T-helper 17 cell (primary cell): ENCODE measurements at places on chromosomes 11 and 22. TPM values are rescaled to one million over a fixed set of nuclear protein-coding genes. Genes with fewer than 3 reads are reported as not detected.
A peak's percentile ranks its signal among the peaks of the same experiment; 100 is the strongest.

DNA sequence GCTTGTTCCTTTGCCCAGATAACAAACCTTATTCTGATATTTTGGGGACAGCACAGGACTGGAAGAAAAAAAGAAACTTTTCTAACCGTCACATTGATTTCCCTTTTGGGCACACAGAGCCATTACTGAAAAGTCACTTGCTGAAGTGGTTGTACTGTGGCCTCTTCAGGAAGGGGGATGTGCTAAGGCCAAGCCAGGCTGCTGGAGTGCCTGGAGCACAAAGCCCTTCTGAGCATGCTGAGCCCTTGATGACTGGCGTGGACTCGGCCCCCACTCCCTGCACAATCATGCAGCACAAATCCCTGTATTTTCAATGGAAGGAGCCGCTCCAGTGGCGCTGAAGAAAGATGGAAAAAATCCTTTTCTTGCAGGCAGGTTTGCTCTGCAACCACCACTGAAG is 164.2 kb downstream of the NTM start:
- peaks cover 2% of the 10 kb centered on the region for H3K4me1 ChIP-seq
- peaks cover 5% of the 10 kb centered on the region for H3K27me3 ChIP-seq
- no peak overlapping the region for H3K27ac ChIP-seq
- no peak overlapping the region for H3K4me3 ChIP-seq

GRCh38 chr11:43278193-43278956 is 33.4 kb upstream of the API5 start:
- DNase-seq, result no peak
- H3K27ac ChIP-seq, result no peak overlapping the region
- H3K27me3 ChIP-seq, result peaks cover 27% of the 10 kb centered on the region
- H3K4me3 ChIP-seq, result no peak overlapping the region

- H3K27me3 ChIP-seq, result no peaks in the 10 kb centered on the region
- no peak for DNase-seq
- H3K4me3 ChIP-seq, result no peak overlapping the region
- peaks cover 14% of the 10 kb centered on the region for H3K4me1 ChIP-seq
- H3K27ac ChIP-seq, result no peak overlapping the region
These were observed 161.5 kb upstream of the MTMR2 start for GRCh38 chr11:96085319-96085930.

Gene RPS19BP1
- total RNA-seq, result 42.6 TPM

DNA sequence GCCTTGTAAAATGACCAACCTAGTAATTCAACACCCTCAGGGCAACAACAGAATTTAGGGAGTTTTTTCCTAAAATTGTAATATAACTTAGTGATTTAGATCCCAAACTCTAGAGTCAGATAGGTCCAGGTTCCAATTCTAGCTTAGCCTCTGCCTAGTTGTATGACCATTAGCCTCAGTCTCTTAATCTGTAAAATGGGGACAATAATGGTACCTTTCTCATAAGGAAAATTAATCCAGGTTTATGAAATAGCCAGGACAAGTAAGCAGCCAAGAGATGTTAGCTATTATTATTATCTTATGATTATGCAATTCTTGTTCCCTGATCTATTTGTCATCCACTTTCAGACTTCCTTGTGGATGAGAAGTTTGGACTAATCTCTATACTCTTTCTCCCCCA is 4.1 kb downstream of the TFIP11 start:
- no peaks in the 10 kb centered on the region for H3K27me3 ChIP-seq
- H3K4me1 ChIP-seq, result peaks cover 31% of the 10 kb centered on the region
- no peak for DNase-seq
- no peak overlapping the region for H3K4me3 ChIP-seq
- peaks cover 16% of the 10 kb centered on the region for H3K36me3 ChIP-seq

DNA sequence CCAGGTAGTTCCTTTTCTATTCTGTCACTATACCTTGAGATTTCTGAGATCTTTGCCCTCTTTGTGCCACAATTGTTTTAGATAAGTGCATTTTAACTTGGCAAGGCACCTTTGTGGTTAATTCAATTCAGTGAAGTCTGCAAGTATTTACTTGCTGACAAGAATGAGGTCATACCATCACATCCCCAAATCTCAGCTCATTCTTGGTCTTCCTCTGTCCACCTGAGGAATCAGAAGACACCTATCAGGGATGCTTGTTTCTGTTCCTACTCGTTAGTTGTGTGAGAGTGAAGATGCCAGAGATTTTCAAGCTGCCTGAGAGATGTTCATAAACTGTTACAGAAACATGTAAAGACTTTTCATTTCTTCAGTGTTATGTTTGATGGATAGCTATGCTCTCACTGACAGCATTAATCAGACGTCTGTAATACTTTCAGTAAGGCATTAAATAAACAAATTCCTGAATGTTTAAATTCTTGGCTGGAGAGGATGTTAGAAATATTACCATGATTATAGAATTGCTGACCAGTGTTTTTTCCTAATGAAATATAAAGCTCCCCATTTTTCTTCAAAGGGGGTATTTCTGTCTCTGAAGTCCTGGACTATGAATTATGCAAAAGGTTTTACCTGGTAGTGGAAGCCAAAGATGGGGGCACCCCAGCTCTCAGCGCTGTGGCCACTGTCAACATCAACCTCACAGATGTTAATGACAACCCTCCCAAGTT is 135.0 kb upstream of the MTNR1B start:
- no peak overlapping the region for H3K27ac ChIP-seq
- peaks cover 16% of the 10 kb centered on the region for H3K27me3 ChIP-seq
- H3K4me1 ChIP-seq, result peaks cover 3% of the 10 kb centered on the region
- no peak overlapping the region for H3K4me3 ChIP-seq
- no peaks in the 10 kb centered on the region for H3K36me3 ChIP-seq
- no peak for DNase-seq

Gene AP1B1
- total RNA-seq, result 41.2 TPM

- no peaks in the 10 kb centered on the region for H3K36me3 ChIP-seq
- no peaks in the 10 kb centered on the region for H3K4me1 ChIP-seq
These were observed 3.0 kb downstream of the SLC22A6 start for GRCh38 chr11:62981743-62982142.

DNA sequence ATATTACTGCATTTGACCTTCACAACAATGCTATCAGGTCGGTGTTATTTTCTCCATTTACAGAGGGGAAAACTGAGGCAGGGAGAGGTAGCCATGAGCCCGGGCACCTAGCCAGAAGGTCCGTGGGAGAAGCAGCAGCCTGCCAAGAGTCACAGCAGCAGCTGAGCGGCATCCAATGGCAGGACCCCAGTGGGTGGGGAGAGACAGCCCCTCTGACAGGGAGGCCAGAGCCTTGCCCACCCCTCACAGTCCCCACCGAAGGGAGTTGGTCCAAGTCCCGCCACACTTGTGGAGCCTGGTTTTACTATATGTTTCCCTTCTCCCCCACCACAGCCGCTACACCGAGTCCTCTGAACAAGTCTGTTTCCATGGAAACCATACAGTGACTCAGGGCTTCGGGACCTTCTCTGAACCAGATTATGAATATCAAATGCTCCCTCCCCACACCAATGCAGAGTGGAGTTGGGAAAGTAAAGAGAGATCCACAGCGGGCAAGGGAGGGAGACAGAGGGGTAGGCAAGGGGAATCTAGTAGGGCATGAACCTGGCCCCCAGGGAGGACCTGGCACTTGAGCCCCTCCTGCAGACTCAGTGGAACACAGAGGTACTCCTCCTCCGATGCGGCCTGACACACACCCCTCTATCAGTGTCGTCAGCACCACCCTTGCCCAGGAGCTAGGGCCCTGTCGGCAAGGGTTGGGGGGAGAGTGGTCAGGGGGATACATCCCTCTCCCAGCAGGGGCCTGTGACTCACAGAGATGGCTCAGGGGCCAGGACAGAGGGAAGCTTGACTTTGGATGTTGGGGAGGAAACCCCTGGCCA is 2.5 kb downstream of the CHST1 start:
- DNase-seq, result no peak
- H3K4me3 ChIP-seq, result peak overlapping the region; percentile 56
- peaks cover 69% of the 10 kb centered on the region for H3K27me3 ChIP-seq
- no peak overlapping the region for H3K27ac ChIP-seq

- peaks cover 2% of the 10 kb centered on the region for H3K36me3 ChIP-seq
- no peak overlapping the region for H3K27ac ChIP-seq
- no peaks in the 10 kb centered on the region for H3K27me3 ChIP-seq
- DNase-seq, result no peak
These were observed 20.0 kb downstream of the CTSC start for GRCh38 chr11:88317536-88317935.

DNA sequence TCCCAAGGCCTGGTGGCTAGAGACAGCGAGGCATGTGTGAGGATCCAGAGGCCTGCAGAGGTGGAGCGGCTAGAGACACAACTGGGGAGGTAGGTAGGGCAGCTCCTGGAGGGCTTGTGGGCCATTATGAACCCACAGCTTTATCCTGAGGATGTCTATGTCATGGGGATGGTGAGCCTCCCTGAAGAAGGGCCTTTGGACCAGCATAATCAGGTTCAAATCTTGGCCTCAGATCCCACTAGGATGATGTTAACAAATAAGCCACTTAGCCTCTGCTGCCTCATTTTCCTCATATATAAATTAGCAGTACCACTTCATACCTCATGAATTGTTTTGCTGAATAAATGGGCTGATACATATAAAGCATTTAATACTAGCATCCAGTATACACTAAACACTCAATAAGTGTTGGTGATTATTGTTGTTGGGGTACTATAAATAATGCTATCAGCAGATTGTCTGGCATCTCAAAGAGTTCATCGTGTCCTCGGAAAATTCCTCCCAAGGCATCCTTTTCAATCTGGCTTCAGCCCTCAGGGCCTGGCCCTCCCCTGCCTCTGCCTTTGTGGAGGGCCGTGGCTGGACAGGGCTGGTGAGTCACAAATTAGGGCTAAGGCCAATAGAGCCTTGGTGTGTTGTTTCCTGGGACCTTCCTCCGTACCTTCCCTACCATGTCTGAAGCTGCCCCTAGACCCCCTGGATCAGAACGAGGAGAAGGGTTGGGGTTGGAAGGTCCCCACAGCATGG is 30.9 kb upstream of the LRRC32 start:
- H3K4me3 ChIP-seq, result no peak overlapping the region
- peak overlapping the region; percentile 39 for H3K27ac ChIP-seq
- no peak for DNase-seq
- H3K27me3 ChIP-seq, result peaks cover 36% of the 10 kb centered on the region

DNA sequence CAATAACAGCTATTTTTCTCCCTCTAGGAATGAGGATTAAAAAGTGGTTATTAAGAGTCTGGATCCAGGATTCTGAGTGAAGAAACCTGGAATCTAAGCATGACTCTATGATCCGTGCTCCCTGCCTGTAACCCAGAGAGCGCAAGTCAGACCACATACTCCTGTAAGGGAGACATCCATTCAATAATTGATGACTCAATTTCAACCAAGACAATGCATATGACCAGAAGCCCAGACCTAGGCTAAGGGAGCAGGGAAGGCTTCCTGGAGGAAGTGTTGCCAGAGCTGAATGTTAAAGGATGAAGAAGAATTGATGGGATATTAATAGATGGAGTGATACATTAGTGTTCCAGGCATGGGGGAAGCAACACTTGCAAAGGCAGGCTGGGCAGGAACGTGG is 13.8 kb upstream of the PAMR1 start:
- no peaks in the 10 kb centered on the region for H3K36me3 ChIP-seq
- H3K4me1 ChIP-seq, result no peaks in the 10 kb centered on the region
- H3K27me3 ChIP-seq, result peaks cover 50% of the 10 kb centered on the region
- H3K4me3 ChIP-seq, result no peak overlapping the region
- no peak overlapping the region for H3K27ac ChIP-seq

- DNase-seq, result no peak
- no peaks in the 10 kb centered on the region for H3K4me1 ChIP-seq
- no peaks in the 10 kb centered on the region for H3K27me3 ChIP-seq
- H3K27ac ChIP-seq, result peak overlapping the region; percentile 32
These were observed 233.4 kb upstream of the DDI1 start for GRCh38 chr11:103803062-103803461.

- peaks cover 18% of the 10 kb centered on the region for H3K27me3 ChIP-seq
- no peak overlapping the region for H3K4me3 ChIP-seq
- no peak for DNase-seq
These were observed 977.0 kb downstream of the TBC1D22A start for GRCh38 chr22:47739291-47740015.

GRCh38 chr11:19055016-19055415 is 5.5 kb downstream of the MRGPRX2 start:
- H3K4me3 ChIP-seq, result no peak overlapping the region
- no peak overlapping the region for H3K27ac ChIP-seq
- H3K4me1 ChIP-seq, result peaks cover 4% of the 10 kb centered on the region
- no peaks in the 10 kb centered on the region for H3K36me3 ChIP-seq
- H3K27me3 ChIP-seq, result no peaks in the 10 kb centered on the region

GRCh38 chr22:30605449-30606110 is 1.4 kb upstream of the TCN2 start:
- peaks cover 15% of the 10 kb centered on the region for H3K4me1 ChIP-seq
- DNase-seq, result no peak
- H3K4me3 ChIP-seq, result peak overlapping the region; percentile 19

DNA sequence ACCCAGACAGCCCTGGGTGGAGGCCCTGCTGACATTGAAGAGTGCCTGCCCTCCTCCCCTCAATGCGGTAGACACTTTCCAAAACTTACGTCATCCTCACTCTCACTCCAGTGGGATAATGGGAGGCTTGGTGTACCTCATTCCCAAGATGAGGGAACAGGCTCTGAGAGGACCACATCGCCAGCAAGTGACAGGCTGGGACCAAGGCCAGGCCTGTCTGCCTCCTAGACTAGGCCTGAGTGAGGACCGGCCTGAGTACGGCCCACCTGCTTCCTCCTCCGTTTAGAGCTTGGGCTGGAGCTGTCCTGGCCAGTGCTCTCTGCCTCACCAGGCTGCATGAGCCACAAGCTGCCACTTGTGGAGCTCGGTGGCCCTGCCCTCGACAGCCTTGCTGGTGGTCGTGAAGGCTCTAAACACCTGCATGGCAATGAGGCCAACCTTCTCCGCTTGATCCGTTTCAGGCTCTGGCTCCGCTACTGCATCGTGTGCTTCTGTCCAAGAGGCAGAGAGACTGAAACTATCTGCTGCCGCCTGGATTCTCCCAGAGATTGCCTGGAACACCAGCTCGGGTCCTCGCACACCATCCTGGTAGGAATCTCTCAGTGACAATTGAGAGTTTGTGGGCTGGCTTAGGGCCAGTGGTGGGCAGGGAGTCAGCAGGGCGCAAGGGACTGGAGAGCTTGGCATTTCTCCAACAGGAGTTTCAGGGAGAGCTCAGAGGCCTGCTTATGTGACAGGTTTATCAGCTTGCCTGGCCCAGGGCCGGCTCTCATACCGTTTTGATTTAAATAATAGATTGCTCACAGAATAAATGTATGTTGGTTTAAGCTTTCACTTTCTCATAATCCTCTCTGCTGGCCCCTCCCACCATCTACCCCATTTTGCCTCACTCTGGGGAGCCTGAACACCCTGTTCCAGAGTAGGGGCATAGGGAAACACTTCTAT is 9.4 kb downstream of the LRRC75B start:
- H3K27me3 ChIP-seq, result no peaks in the 10 kb centered on the region
- H3K4me1 ChIP-seq, result peaks cover 1% of the 10 kb centered on the region
- no peaks in the 10 kb centered on the region for H3K36me3 ChIP-seq
- DNase-seq, result no peak
- no peak overlapping the region for H3K4me3 ChIP-seq

- no peak overlapping the region for H3K4me3 ChIP-seq
- peaks cover 9% of the 10 kb centered on the region for H3K4me1 ChIP-seq
- no peaks in the 10 kb centered on the region for H3K27me3 ChIP-seq
- H3K27ac ChIP-seq, result no peak overlapping the region
- no peak for DNase-seq
- H3K36me3 ChIP-seq, result peaks cover 23% of the 10 kb centered on the region
These were observed 42.9 kb downstream of the QSER1 start for GRCh38 chr11:32935462-32936029.

- no peaks in the 10 kb centered on the region for H3K4me1 ChIP-seq
- DNase-seq, result no peak
- no peaks in the 10 kb centered on the region for H3K27me3 ChIP-seq
- H3K36me3 ChIP-seq, result no peaks in the 10 kb centered on the region
These were observed 590.7 kb downstream of the NELL1 start for GRCh38 chr11:21260101-21260500.

Gene XRCC6
- total RNA-seq, result 147 TPM

Gene APOL1
- total RNA-seq, result 15.0 TPM
